ENCODE measurements at places on chromosomes 5 and 9. TPM values are rescaled to one million over a fixed set of nuclear protein-coding genes. Genes with fewer than 3 reads are reported as not detected.

DNA sequence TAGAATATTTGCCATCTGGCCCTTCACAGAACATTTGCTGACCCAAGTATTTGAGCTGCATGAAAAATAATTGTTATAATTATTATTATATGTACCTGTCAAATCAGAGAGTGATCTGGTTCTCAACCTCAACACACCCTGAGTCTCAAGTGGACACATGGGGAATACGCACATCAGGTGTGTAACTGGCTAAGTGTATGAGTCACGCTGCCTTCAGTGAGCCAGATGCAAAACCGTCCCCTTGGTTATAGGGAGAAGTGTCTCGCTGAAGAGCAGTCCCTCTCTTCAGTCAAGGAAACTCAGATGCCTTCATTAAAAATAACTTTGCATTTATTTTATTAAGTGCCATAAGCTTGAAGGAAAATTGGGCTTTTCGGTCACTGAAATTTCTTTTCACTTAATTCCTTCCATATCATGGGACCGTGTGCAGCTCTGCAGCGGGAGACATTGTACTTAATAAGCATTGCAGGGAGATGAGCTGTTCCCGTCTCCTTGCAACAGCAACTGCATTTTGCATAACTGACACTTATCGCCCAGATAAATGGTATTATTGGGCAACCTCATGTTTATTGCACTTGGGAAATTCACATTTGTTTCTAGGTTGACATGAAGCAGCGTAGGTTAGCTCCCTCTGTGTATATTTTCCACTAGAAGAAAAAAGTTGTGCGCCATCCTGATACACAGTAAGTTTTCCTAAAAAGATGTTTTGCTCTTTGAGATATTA is 512.3 kb upstream of the DAP start:
- no peak for DNase-seq
- no peak overlapping the region for H3K4me3 ChIP-seq
- no peaks in the 10 kb centered on the region for H3K4me1 ChIP-seq
- no peak overlapping the region for H3K27ac ChIP-seq
- H3K27me3 ChIP-seq: no peaks in the 10 kb centered on the region

GRCh38 chr5:1729641-1730486 is 69.8 kb downstream of the MRPL36 start:
- no peaks in the 10 kb centered on the region for H3K4me1 ChIP-seq
- H3K27me3 ChIP-seq: peaks cover 53% of the 10 kb centered on the region
- DNase-seq: no peak
- H3K4me3 ChIP-seq: no peak overlapping the region
- no peaks in the 10 kb centered on the region for H3K36me3 ChIP-seq

GRCh38 chr5:1421521-1422341 is 23.5 kb downstream of the SLC6A3 start:
- no peak for DNase-seq
- no peaks in the 10 kb centered on the region for H3K4me1 ChIP-seq
- no peak overlapping the region for H3K27ac ChIP-seq
- no peaks in the 10 kb centered on the region for H3K36me3 ChIP-seq
- no peak overlapping the region for H3K4me3 ChIP-seq

DNA sequence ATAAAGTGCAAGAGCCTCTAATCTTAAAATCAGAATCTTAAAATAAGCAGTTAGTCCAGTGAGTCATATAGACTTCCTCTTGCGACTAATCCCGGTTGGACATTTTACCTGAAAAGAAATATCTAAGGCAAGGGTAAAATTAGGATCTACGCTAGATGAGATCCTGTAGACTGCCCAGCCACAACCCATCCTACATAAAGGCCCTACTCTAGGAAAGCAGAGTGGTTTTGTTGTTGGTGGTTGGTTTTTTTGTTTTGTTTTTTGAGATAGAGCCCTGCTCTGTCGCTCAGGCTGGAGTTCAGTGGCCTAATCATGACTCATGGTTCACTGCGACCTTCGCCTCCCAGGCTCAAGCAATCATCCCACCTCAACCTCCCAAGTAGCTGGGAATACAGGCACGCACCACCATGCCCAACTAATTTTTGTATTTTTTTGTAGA is 6.9 kb downstream of the TSC1 start:
- H3K4me3 ChIP-seq: no peak overlapping the region
- H3K4me1 ChIP-seq: no peaks in the 10 kb centered on the region
- H3K27me3 ChIP-seq: no peaks in the 10 kb centered on the region

GRCh38 chr5:151106509-151106908 is 25.7 kb upstream of the TNIP1 start:
- H3K36me3 ChIP-seq: peaks cover 100% of the 10 kb centered on the region
- H3K4me1 ChIP-seq: no peaks in the 10 kb centered on the region

DNA sequence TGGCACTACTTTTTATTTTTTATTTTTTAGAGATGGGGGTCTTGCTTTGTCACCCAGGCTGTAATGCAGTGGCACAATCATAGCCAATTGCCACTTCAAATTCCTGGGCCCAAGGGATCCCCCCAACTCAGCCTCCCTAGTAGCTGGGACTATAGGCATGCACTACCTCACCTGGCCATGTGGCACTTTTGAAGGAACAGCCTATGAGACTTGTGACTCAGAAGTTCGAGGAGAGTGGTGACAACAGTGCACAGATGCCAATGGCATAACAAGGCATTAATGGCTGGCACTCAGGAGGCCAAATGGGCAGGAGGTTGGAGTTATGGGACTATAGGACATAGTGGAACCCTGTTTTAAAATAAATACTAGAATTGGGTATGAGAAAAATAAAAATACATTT is 33.7 kb downstream of the ANKRD31 start:
- H3K27ac ChIP-seq: no peak overlapping the region
- no peak overlapping the region for H3K4me3 ChIP-seq
- no peaks in the 10 kb centered on the region for H3K27me3 ChIP-seq
- no peaks in the 10 kb centered on the region for H3K4me1 ChIP-seq

DNA sequence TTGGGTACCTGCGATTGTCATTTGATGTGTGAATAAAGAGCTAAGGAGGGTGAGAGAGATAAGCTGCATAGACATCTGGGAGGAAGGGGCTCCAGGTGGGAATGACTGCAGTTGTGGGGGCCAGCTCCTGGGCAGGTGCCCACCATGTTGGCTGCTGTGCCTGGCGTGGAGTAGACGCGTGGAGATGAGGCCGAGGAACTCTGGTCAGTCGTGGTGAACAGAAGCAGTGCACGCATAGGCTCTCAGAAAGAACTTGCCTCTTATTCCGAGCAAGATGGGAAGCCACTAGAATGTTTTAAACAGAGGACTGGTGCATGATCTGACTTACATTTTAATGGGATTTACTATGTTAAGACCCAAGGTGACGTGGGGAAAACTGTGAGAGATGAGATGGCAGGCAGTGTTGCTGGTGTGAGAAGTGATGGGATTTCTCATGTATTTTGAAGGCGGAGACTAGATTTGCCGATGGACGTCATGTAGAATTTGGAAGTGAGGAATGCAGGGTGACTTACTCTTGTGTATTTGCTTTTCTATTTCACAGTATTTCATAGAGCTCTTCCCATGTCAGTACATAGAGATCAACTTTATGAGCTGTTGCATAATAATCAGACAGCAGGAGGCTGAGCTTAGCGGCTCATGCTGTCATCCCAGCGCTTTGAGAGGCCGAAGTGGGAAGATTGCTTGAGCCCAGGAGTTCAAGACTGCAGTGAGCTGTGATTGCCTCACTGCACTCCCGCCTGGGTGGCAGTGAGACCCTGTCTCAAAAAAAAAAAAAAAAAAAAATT is 71.1 kb downstream of the EHMT1 start:
- DNase-seq: no peak
- no peak overlapping the region for H3K27ac ChIP-seq
- H3K27me3 ChIP-seq: no peaks in the 10 kb centered on the region

- no peaks in the 10 kb centered on the region for H3K27me3 ChIP-seq
- H3K36me3 ChIP-seq: no peaks in the 10 kb centered on the region
- H3K27ac ChIP-seq: no peak overlapping the region
- DNase-seq: no peak
- H3K4me3 ChIP-seq: no peak overlapping the region
These were observed 331.5 kb upstream of the ZNF462 start for GRCh38 chr9:106531491-106531890.

- no peaks in the 10 kb centered on the region for H3K4me1 ChIP-seq
- H3K36me3 ChIP-seq: peaks cover 31% of the 10 kb centered on the region
- no peak overlapping the region for H3K27ac ChIP-seq
These were observed 70.6 kb downstream of the DOCK2 start for GRCh38 chr5:169707686-169708085.

DNA sequence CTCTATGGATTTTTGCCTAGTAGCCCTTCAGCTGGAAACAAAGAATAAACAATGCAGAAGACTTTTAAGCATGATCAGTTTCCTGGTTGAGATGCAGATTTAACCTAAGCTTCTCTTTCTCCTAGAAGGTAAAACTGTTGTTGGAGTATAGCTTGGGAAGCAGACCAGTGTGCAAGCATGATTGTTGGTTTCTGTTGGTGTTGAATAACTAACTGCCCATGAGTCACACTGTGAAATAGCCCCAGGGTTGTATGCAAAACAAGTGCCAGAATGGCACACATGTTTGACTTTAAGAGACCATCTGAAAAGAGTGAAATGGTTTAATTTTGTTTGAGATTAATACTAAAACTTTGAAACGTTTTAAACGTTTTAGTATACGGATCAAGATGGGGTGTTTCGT is 227.1 kb downstream of the ARHGEF28 start:
- H3K27ac ChIP-seq: no peak overlapping the region
- H3K27me3 ChIP-seq: no peaks in the 10 kb centered on the region
- no peak for DNase-seq
- H3K4me1 ChIP-seq: no peaks in the 10 kb centered on the region
- H3K4me3 ChIP-seq: no peak overlapping the region

GRCh38 chr5:2311851-2312250 is 429.1 kb upstream of the IRX4 start:
- no peak overlapping the region for H3K27ac ChIP-seq
- H3K36me3 ChIP-seq: no peaks in the 10 kb centered on the region
- no peak overlapping the region for H3K4me3 ChIP-seq

DNA sequence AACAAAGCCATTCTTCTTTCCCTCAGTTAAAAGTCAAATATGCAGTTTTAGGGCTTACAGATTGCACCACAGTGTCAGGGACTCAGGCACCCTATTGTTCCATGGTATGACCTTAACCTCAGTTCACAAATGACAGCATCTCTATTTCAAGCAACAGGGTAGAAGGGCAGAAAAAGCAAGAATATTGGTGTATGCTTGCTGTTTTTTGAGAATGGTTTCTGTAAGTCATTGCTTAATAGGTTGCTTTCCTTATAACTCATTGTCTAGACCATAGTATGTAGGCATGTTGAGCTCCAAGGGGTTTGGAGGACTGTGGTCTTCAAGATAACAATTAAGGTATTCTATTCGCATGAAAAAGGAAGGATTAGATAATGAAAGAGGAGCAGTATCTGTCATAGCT is 183.5 kb upstream of the EDIL3 start:
- H3K4me3 ChIP-seq: no peak overlapping the region
- H3K4me1 ChIP-seq: no peaks in the 10 kb centered on the region
- H3K27me3 ChIP-seq: no peaks in the 10 kb centered on the region
- no peak overlapping the region for H3K27ac ChIP-seq

- H3K27me3 ChIP-seq: no peaks in the 10 kb centered on the region
- H3K4me3 ChIP-seq: no peak overlapping the region
- no peaks in the 10 kb centered on the region for H3K4me1 ChIP-seq
- H3K36me3 ChIP-seq: no peaks in the 10 kb centered on the region
- DNase-seq: no peak
- H3K27ac ChIP-seq: no peak overlapping the region
These were observed 277.9 kb upstream of the CDH9 start for GRCh38 chr5:27316271-27316650.

TMEM174 gene
- total RNA-seq: not detected

RUFY1 gene
- 35.2 TPM for total RNA-seq

NUTM2F gene
- total RNA-seq: not detected

TLX3 gene
- total RNA-seq: not detected

TXN gene
- 63.4 TPM for total RNA-seq

SGCD gene
- 0.18 TPM for total RNA-seq

PCDHGC4 gene
- not detected for total RNA-seq

FCHO2 gene
- 5.5 TPM for total RNA-seq

FBN2 gene
- total RNA-seq: 0.36 TPM

PCDHA10 gene
- 0.07 TPM for total RNA-seq
